ENCODE measurements at places on chromosomes 1 and 21.

- DNase-seq = no peak
These were observed 25.4 kb downstream of the INTS7 start for GRCh38 chr1:212010004-212010403.

GRCh38 chr1:18653916-18654315 lies 23.3 kb downstream of the PAX7 start:
- no peak for DNase-seq

DNA sequence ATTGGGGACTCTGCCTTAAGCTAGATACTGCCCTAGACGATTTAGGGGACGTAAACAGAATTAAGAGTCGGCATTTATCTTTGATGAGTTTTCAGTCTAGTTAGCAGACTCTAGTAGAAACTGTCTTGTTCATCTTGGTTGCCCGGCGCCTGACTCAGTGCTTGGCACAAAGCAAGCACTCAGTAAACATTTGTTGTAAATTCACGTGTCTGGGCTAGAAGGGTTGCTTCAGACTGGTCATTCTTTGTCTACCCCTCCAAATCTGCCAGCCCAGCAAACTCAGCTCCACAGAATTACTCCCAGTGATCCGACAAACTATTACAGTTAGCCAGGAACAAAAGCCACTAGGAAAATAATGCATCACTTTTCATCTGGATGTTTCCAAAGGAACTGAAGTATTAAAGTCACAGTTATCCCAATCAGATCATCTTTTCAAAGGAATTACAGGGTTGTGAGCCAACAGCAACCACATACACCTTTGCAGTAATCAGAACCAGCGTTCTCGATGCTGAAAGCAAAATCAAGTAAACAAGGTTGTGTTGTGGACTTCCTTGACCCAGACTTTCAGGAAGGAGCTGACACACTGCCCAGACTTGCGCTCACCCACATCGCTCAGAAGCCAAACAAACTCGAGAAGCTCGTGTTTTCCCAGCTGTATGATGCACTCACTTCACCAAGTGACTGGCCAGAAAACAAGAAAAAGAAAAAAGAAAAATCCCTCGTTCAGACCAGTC lies 66.5 kb upstream of the GADD45A start:
- DNase-seq = peak; percentile 79

DNA sequence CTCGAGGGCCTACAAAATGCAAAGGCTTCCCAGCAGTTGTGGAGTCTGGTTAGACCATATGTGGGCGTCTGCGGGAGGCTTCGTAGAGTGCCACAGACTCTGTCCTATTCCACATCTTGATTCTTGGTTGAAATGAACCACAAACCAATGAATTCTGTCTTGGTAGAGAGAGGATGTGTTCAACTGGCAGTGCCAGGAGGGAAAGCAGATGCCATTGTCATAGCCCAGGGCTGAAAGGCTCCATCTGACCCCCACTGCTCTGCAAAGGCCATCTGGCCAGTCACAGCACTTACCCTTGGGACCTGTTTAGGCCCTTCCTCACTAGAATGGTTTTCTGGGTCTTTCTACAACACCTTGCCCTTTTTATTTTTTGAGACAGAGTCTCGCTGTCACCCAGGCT lies 22.1 kb downstream of the ACOT11 start:
- no peak for DNase-seq

DNA sequence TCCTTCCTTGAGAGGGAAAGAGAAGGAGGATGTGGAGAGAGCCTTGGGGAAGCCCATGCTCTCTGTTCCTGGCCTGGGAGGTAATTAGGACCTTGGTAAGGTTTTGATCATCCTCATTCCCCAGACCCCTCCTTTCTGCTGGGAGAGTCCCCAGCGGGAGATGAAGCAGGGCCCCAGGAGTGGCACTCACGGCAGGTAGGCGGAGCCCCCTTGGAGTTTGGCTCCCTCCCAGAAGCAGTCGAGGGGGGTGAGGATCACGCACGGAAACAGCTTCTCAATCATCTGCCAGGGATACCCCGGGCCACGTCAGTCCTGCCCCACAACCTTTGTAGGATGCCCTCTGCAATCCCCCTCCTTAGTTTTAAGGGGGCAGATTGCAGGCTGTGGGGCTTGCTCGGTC lies 11.5 kb downstream of the PTCH2 start:
- DNase-seq = no peak

DNA sequence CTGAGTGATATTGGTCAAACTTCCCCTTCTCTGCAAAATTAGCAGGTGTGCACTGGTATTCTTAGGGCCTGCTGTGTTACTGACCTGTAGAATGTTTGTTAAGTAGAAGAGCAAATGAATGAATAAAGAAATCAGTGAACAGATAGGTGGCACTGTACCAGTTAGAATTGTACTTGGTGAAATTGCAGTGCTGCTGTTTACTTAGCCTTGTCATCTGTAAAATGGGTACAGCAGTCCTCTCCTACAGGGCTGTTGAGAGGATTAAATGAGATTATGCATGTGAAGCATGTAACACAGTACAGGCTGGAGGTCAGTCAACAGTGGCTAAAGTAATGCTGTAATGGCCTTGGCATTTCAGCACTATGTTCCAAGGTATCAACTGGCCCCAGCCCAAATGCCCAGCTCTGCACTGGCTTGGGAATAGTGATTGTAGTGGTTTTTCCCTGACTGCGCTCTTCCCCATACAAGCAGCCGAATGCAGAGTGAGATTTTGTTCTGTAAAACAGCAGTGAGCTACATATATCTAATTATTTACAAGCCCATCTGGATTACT lies 10.5 kb downstream of the VANGL1 start:
- no peak for DNase-seq

DNA sequence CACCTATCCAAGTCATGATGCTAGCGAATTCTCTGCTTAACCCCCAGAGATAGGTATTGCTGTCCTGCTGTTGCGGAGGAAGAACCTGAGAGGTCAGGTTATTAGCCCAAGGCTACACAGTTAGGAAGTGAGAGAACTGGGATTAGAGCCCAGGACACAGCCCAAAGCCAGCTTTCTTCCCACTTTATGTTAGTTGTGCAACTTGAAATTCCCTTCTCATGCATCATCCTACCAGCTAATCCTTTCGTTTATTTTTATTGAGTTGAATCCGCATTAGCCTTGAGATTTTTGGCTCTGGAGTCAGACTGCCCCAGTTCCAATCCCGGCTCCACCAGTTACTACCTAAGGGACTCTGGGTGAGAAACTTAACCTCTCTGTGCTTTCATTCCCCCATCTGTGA lies 65.4 kb downstream of the PLEKHA6 start:
- peak; percentile 83 for DNase-seq

DNA sequence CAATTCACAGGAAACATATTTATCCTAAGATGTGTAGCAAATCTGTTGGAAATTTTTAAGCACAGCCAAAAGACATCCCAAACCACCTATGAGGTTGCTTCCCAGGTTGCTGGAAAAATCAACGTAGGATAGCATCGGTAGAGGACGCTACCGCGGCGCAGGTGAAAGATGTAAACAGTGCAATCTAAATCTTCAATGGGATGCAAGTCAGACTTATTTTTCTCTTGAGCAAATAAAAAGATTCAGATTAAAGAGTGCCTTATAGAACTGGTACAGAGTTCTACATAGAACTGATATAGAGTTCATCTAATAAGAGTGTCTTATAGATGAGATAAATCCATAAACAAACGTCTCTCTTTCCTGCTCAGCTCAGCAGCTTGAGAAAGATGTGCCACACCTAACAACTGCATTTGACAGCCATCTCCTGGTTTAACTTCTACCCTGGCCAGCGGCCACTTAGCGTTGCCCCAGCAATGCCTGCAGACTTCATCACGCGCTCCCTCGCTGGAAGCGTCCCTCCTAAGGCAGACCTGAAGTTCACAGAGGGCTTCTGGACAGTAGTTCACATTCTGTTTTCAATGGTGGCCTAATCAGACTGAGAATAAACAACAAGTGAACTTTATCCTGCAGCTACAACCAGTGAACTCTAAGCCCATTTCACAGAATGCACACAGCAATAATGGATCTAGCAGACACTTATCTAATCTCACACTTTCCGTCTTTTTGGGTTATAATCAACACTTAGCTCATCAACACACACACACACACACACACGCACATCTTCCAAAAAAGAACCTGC lies 164.5 kb downstream of the TOMM20 start:
- DNase-seq = no peak

GRCh38 chr21:40130476-40130875 lies 263.2 kb downstream of the PCP4 start:
- DNase-seq = no peak

- no peak for DNase-seq
These were observed 100.5 kb downstream of the AK5 start for GRCh38 chr1:77382366-77382765.

- no peak for DNase-seq
These were observed 83.9 kb downstream of the SMYD2 start for GRCh38 chr1:214364786-214365295.

- DNase-seq = no peak
These were observed 45.5 kb downstream of the TOR3A start for GRCh38 chr1:179127163-179127895.

GRCh38 chr1:25821630-25822091 lies 1.9 kb downstream of the MTFR1L start:
- DNase-seq = no peak

GRCh38 chr1:26096471-26096870 lies 15.2 kb upstream of the PDIK1L start:
- no peak for DNase-seq

- DNase-seq = no peak
These were observed 726.4 kb downstream of the AMY1C start for GRCh38 chr1:104476126-104476525.

GRCh38 chr1:169762699-169763098 lies 28.8 kb upstream of the SELE start:
- no peak for DNase-seq

GRCh38 chr1:105652109-105652508 lies 1404.4 kb upstream of the PRMT6 start:
- DNase-seq = no peak

- no peak for DNase-seq
These were observed 200.1 kb upstream of the C1orf105 start for GRCh38 chr1:172220376-172220775.

DNA sequence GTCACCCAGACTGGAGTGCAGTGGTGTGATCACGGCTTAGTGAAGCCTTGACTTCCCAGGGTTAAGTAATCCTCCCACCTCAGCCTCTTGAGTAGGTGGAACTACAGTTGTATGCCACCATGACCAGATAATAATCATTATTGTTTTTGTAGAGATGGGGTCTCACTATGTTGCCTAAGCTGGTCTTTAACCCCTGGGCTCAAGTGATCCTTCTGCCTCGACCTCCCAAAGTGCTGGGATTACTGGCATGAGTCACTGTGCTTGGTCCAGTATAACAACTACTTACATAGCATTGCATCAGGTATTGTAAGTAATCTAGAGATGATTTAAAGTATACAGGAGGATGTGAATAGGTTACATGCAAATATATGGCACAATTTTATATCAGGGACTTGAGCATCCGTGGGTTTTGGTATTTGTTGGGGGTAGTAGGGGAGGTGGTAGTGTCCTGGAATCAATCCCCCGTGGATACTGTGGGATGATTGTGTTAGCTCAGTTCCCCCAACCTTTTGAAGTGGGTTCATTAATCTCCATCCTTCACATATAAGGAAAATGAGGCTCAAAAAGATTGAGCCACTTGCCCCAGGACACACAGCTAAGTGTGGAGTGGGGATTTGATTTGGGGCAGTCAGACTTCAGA lies 61.4 kb upstream of the CNIH3 start:
- no peak for DNase-seq

- DNase-seq = no peak
These were observed 17.4 kb downstream of the JAM2 start for GRCh38 chr21:25656412-25656811.

DNA sequence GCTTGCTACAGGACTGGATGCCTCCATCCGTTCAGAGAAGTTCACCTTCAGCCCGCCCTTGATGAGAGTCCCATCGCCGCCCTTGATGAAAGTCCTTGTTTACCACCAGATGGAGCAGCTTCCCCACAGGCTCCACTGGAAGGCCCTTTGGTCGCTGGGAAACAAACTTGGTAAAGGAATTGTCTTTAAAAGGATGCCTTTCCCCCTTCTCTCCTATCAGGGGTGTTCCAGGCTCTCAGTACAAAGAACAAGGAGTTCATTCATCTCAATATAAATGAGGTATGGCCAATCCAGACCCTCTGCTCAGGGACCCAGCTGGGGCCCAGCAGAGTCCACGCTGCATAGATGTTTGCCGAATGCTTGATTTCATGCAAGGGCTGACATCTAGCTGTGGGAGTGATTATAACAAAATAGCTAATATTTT lies 50.8 kb downstream of the CAPN9 start:
- peak; percentile 82 for DNase-seq

- DNase-seq = peak; percentile 20
These were observed 1.0 kb downstream of the FAM78B start for GRCh38 chr1:166165661-166166328.

GRCh38 chr1:181181792-181182585 lies 93.5 kb downstream of the IER5 start:
- DNase-seq = no peak

GRCh38 chr1:23904748-23905357 lies 8.3 kb downstream of the CNR2 start:
- DNase-seq = no peak

DNA sequence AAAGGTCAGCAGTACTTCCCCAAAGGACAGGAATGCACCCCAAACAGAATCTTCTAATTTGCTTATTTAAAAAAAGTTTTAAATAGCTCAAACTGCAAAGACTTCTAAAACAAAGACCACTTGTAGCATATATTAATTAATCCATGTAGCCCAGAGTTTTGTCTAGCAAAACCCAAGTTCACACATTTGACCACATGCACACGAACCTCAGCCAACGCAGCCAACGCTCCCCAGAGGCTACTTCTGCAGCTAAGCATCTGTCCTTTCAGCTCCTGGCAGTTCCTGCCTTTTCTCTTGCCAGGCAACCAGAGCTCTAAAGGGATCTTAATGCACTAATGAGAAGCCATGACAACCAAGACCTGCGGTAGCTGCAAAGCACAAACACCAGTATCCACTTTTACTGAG lies 89.6 kb downstream of the RERE start:
- DNase-seq = no peak

DNA sequence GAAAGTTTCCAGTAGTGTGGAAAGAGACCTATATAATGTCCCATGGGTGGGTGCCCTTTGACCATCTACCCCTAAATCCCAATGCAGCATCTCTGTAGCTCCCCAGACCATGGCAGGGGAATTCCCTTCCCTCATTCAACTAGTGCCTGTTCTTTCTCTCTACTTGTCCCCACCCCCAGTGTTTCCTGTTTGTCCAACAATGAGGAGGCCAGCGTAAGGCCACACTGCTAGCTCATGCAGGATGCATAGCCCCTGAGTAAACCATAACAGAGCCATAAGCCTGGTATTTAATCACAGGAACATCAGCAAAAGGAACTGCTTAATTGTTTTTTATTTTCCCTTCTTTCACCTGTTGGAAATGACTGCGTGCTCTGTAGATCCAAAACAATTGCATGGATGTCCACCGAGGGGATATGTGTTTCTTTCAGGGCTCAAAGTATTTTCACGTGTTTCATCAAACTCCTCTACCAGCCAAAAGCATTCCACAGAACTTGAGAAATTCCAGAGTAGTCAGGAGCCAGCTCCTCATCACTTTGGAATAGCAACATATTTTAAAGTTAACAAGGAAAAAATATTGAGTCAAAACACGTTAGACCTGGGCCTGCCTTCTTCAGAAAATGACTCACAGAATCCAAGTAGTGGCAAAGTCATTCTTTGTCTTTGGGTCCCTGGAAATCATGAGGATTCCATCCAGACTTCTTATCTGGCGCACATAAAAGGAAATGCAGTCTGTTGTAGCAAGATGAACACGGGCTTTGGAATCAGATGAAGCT lies 162.5 kb upstream of the SGIP1 start:
- no peak for DNase-seq

Measured in tibial artery (tissue), 4 donors.